ENCODE measurements at places on chromosomes 13 and 19. TPM values are rescaled to one million over a fixed set of nuclear protein-coding genes. Genes with fewer than 3 reads are reported as not detected.

The FGF22 gene
- 0.68 TPM for polyA plus RNA-seq

The R3HDM4 gene
- polyA plus RNA-seq: 57.9 TPM

The TGFBR3L gene
- polyA plus RNA-seq: not detected

The KIR2DL1 gene
- not detected for polyA plus RNA-seq

The SIGLECL1 gene
- not detected for polyA plus RNA-seq

The RNF113B gene
- polyA plus RNA-seq: not detected

The PIP5K1C gene
- 18.0 TPM for polyA plus RNA-seq

The NTF4 gene
- polyA plus RNA-seq: not detected

The KCNN1 gene
- polyA plus RNA-seq: not detected

The CLN5 gene
- polyA plus RNA-seq: 14.6 TPM

The ZNF575 gene
- polyA plus RNA-seq: 0.95 TPM

Measured in adipose tissue (tissue), 3 donors.